ENCODE measurements at places on chromosomes 7 and 10.

DNA sequence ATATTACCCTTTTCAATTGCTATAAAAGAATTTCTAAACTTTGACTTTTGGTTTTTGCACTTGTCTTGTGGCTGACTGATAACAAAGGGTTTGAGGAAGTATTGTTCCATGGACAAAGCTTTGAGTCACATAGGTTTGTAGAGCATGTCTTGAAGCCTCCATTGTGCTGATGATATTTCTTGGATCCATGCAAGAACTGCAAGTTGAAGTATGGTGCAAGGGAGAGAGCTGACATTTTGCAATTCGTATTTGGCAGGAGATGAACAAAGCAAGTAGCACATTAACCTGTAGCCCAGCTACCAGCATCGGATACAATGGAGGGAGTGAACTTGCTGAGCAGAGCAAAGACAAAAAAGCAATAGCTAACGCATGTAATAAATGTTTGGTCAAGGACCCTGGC lies 23.4 kb downstream of the MGAM2 start:
- H3K27ac ChIP-seq: no peak overlapping the region
- H3K36me3 ChIP-seq: no peaks in the 10 kb centered on the region

DNA sequence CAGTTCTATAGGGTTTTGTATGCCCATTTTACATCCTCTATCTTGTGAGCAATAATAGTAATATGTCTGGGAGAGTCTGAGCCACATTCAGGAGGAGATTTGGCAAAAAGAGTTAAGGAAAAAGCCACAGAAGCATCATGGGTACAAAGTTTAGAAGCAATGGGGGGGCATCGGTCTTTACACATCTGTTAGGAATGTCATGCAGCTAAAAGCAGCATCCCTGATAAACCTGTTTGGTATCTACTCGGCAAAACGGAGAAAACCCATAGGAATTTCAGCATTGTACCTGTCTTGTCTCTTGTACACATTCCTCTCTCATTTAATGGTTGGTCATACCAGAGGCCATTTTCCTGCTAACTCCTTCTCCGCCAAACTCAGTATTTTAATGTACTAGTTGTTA lies 12.5 kb upstream of the HERPUD2 start:
- H3K4me1 ChIP-seq: peaks cover 8% of the 10 kb centered on the region
- DNase-seq: no peak
- H3K4me3 ChIP-seq: no peak overlapping the region
- H3K27me3 ChIP-seq: no peaks in the 10 kb centered on the region
- no peak overlapping the region for H3K27ac ChIP-seq
- H3K36me3 ChIP-seq: no peaks in the 10 kb centered on the region

GRCh38 chr7:20269726-20270125 lies 52.5 kb upstream of the MACC1 start:
- no peaks in the 10 kb centered on the region for H3K36me3 ChIP-seq
- H3K4me1 ChIP-seq: no peaks in the 10 kb centered on the region
- no peaks in the 10 kb centered on the region for H3K27me3 ChIP-seq

DNA sequence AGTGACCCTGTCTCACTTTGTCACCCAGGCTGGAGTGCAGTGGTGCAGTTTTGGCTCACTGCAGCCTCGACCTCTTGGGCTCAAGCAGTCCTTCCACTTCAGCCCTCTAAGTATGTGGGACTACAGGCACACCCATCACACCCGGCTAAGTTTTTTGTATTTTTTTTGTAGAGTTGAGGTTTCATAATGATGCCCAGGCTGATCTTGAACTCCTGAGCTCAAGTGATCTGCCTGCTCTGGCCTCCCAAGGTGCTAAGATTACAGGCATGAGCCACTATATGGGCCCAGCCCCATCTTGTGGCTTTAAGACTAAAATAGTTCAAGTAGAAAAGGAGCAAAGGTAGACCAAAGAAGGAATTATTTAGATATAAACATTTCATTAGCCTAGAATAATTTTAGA lies 65.5 kb downstream of the MLLT10 start:
- no peak overlapping the region for H3K27ac ChIP-seq
- no peak for DNase-seq
- H3K36me3 ChIP-seq: no peaks in the 10 kb centered on the region
- H3K4me1 ChIP-seq: no peaks in the 10 kb centered on the region
- H3K27me3 ChIP-seq: no peaks in the 10 kb centered on the region

DNA sequence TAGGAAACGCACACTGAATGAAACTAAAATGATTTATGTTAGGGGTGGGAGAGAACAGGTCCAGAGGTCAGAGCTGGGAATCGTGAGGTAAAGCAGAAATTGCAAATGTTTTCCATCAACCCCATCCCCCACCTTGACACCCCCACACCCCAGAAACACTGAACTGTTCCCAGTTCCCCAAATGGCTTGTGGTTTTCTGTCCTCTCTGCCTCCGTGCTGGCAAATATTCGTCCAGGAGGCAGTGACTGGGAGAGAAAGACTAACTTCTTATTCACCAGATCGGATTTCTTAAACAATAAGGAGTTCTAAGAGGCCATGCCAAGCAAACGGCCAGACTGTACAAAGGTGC lies 730 bp upstream of the RASSF4 start:
- H3K27ac ChIP-seq: peak overlapping the region; percentile 68
- DNase-seq: no peak
- no peaks in the 10 kb centered on the region for H3K36me3 ChIP-seq
- no peaks in the 10 kb centered on the region for H3K27me3 ChIP-seq
- H3K4me3 ChIP-seq: peak overlapping the region; percentile 79
